Mammary epithelial cell (primary cell): ENCODE measurements at places on chromosomes 5 and 9. TPM values are rescaled to one million over a fixed set of nuclear protein-coding genes. Genes with fewer than 3 reads are reported as not detected.

The SLC6A3 gene
- polyA plus RNA-seq, result not detected

The ANGPTL2 gene
- not detected for polyA plus RNA-seq

The IFNA14 gene
- not detected for polyA plus RNA-seq

The NXNL2 gene
- polyA plus RNA-seq, result 0.18 TPM

The MZB1 gene
- not detected for polyA plus RNA-seq

The RNF20 gene
- polyA plus RNA-seq, result 12.5 TPM

DNA sequence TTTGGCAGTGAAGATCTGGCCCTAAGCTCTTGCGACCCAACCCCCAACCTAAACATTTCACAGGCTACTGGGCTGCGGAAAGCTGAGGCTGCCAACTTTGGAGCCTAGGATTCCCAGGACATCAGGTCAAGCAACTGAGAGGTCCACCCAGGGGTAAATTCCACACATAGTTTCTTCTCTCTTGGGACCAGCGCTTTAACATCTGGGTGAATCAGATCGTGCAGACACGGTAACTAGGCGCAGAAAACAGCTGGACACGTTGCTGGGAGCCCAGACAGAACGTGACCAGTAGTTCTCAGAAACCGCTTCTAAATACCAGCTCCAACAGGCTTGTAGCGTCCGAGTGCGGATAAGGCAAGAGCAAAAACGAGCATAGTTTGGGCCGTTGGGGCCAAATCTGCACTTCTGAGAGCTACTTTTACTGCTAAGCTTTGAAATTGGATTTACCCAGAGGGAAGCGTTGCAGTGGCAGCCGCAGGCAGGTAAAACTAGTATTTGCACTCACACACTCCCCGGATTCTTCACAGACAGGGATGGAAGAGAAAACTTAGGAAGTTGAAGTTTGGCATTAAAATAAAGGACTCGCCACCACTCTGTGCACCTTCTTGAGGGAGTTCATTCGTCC is 11.8 kb downstream of the ITGA1 start:
- no peak for DNase-seq

DNA sequence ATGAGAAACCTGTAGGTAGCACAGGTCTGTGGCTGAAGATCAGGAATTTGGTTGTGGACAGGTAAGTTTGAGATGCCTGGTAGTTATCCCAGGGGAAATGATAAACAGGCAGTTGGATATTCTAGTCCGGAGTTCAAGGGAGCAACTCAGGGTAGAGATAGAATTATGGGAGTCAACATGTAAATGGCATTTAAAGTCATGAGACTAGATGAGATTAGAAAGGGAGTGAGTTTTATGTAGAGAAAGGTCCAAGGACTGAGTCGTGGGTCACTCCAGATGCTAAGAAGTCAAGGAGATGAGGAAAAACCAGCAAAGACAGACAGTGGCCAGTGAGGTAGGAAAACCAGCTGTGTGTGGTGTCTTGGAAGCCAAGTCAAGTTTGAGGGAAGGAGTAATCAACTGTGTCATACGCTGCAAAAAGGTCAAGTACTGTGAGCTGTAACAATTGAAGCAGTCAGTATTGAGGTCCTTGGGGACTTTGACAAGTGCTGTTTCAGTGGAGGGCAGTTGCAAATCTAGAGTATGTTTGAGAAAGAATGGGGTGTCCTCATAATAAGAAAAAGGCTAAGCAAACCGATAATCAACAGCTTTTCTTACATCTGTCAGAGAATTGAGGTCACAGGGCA is 18.2 kb downstream of the GNPDA1 start:
- DNase-seq, result no peak

GRCh38 chr5:62494772-62495171 is 82.2 kb downstream of the IPO11 start:
- no peak for DNase-seq

DNA sequence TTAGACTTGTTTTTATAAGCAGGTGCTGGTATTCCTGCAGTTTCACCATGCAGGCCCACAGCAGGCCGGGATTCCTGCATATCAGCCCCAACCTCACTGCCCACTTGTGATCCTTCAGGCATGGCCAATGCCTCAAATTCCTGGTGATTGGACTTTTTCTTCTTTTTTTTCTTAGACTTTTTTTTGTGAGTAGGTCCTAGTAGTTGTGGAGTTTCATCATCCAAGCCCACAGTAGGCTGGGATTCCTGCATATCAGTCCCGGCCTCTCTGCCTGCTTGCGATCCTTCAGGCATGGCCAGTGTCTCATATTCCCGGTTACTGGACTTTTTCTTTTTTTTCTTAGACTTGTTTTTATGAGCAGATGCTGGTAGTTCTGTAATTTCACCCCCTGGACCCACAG is 4.8 kb downstream of the TTF1 start:
- no peak for DNase-seq

DNA sequence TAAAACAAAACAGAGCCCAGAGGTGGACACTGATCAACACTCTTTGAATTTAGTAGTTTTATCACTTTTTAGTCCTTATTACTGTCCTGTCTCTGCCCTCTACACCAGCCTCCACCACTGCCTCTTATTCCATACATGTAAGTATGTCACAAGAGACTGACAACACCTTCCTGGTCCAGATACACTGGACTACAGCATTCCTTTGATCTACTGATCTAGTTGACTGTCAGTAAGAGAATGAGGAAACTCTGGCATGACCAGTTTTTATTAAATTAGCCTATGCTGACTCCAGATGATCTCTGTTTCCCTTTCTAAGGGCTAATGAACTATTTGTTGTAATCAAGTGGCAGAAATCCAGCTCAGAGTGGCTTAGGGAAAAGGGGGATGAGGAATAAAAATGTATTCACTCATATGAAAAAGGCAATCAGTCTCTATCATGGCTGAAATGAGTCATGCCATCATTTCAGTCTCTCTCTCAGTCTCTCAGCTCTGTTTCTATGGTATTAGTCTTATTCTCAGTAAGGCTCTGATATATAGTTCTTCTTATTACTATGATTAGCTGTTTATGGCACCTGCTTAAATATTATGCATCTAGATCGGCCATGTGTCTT is 5.5 kb downstream of the ARHGEF37 start:
- peak; percentile 49 for DNase-seq

DNA sequence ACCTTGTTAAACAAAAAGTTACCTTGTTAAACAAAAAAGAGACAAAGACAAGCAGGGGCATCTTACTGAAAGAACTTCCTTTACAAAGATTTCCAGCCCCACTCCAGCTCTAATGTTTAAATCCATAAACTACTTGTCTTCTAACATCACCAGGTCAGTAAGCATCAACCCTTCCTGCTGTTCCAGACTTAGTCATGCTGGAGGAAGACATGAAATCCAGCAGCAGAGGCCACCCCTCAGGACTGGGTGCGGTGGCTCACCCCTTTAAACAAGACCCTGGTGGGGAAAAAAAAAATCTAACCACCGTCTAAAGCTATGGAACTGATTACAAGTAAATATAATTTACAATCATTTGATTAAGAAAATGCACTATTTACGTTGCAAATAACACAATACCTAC is 9.1 kb downstream of the PDCL start:
- no peak for DNase-seq
